ENCODE measurements at places on chromosomes 12 and 14.

DNA sequence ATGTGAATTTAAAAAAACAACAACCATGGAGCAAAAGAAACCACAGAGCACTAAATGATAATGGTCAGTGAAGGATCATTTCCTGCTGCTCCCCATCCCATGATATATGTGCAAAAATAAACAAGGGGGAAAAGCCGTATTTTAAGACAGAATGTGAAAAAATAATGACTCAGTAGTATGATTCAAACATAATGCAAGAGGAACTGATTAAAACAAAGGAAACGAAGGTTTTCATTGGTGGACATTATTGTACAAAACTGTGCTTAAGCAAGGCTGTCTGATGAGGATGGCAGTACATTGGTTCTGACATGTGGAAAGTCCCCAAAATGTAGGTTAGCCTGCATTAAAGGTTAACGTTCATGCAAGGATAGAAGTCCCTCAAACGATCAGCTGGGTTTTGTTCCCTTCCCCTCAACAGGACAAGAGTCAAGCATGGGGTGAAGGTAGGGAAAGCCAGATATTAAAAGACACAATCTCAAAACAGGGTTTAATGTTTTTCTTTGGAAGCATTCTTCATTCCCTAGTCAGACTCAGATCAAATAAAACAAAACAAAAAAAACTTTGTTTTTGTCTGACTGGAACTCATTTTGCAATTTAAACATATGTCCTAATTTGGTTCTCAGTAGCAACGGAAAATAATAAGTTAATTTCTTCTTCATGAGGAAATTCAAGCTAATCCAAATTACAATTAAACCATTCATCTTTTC, 26.3 kb upstream of the PTGDR start:
- DNase-seq: peak; percentile 31

DNA sequence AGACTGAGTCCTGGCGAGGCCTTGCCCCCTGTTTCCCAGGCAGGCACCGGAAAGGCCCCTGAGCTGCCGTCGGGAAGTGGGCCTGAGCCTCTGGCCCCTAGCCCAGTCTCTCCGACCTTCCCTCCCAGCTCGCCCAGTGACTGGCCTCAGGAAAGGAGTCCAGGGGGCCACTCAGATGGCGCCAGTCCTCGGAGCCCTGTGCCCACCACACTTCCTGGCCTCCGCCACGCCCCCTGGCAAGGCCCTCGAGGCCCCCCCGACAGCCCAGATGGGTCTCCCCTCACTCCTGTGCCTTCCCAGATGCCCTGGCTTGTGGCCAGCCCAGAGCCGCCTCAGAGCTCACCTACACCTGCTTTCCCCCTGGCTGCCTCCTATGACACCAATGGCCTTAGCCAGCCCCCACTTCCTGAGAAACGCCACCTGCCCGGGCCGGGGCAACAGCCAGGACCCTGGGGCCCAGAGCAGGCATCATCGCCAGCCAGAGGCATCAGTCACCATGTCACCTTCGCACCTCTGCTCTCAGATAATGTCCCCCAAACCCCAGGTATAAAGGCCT, 10.9 kb downstream of the TNS2 start:
- no peak for DNase-seq

- no peak for DNase-seq
Observed at GRCh38 chr14:90023176-90023896, 38.5 kb upstream of the KCNK13 start.

DNA sequence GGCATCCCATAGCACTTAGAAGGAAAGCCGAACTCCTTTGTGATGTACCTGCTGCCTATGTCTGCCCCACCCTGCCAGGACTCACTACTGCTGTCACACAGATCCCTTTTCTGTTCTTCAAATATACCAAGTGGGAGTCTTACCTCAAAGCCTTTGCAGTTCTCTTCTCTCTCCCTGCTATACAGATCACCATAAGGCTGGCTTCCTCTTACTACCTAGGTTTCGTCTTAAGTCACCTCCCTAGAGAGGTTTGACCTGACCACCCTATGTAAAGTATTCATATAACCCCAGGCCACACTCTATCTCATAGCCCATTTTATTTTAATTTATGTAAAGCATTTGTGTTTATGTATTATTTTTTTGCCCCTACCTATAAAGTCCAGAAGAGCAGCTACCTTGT, 117.6 kb downstream of the CRADD start:
- no peak for DNase-seq

- DNase-seq: no peak
Observed at GRCh38 chr12:116606397-116606796, 47.2 kb downstream of the MAP1LC3B2 start.

- DNase-seq: no peak
Observed at GRCh38 chr12:104452087-104452486, 4.7 kb upstream of the CHST11 start.

DNA sequence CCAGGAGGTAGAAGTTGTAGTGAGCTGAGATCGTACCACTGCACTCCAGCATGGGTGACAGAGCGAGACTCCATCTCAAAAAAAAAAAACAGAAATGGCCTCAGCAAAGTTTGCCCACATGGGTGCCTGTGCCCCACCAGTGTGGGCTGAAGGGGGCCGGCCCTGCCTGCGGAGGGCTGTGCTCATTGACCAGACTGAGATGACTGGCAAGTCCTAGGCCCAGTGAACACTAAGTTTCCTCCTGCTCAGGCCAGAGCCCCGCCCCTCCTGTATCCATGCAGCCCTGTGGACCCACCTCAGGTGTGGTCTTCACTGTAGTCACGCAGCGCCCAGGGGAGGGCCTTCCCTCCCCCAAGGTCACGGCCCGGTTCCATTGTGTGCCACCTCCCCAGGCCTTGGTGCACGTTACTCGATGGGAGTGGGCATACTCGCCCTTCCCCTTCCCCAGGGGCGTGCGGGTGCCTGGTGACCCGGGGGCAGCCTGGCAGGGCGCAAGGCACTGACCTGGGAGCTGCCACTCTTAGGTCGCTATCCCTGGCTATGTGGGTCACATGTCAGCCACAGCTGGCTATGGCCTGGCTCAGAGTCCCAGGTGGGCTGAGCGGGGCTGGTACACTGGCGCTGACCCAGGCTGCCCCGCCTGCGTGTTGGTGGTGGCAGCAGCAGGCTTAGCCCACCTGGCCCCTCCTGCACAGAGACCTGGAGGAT, 16.1 kb downstream of the INF2 start:
- DNase-seq: no peak

DNA sequence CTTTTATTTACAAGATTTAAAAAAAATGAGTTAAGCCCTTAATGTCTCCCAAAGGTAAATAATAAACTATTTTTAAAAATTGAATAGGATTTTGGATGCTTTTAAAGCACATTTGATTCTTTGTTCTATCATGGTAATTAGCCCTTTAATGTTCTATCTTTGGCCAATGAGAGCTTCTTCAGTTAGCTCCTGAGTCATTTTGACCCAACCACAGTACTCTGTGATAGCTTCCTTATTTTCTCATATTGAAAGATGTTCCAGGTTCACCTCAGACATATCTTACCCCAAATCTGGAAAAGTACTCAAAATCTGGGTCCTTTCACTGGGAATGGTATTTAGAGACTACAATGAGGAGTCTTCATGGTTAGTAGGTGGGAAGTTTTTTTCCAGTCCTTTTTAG, 98.0 kb downstream of the MYRFL start:
- no peak for DNase-seq

- DNase-seq: peak; percentile 30
Observed at GRCh38 chr14:102525219-102525928, 15.8 kb upstream of the ANKRD9 start.

DNA sequence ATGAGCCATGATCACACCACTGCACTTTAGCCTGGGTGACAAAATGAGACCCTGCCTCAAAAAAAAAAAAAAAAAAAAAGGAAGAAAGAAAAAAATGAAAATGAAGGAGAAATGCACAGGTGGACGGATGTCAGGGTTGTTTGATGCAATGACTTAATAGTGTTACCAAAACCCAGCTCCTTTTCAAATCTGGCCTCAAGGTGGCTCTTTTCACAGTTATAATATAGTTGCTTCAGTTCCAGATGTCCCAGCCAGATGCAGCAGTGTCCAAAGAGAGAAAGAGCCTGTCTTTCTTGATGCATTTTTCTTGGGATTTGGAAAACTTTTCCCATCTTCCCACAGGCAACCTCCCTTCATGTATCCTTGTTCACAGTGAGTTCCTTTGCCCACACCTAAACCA, 36.5 kb downstream of the KCNMB4 start:
- no peak for DNase-seq

DNA sequence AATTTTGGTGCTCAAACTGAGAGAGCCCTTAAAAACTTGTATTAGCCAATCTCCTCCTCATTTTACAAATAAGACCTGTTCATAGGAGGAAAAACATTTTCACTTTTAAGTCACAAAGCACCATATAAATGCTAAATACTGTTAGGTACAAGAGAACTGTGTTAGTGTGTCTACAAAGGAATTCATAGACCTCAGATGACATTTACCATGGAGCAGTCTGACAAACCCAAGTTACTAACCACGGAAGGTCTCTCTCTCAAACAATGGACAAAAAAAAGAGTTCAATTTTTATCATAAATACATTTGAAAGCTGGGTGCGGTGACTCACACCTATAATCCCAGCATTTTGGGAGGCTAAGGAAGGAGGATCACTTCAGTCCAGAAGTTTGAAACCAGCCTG, 10.0 kb downstream of the SBNO1 start:
- no peak for DNase-seq

DNA sequence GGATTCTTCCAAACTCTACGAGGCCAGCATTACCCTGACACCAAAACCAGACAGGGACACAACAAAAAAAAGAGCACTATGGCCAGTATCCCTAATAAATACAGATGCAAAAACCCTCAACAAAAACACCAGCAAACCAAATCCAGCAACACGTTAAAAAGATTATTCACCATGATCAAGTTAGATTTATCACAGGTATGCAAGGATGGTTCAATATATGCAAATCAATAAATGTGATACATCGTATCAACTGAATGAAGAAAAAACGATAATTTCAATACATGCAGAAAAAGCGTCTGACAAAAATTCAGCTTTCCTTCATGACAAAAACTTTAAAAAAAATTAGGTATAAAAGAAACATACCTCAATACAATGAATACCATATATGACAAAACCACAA, 99.9 kb downstream of the CEP83 start:
- no peak for DNase-seq

- no peak for DNase-seq
Observed at GRCh38 chr14:42606839-42607238, 1000.2 kb downstream of the LRFN5 start.

- no peak for DNase-seq
Observed at GRCh38 chr14:92516344-92516965, 2.9 kb downstream of the RIN3 start.

GRCh38 chr12:49805409-49805808, 22.8 kb downstream of the NCKAP5L start:
- no peak for DNase-seq

GRCh38 chr14:36270191-36270590, 50.2 kb downstream of the MBIP start:
- no peak for DNase-seq

DNA sequence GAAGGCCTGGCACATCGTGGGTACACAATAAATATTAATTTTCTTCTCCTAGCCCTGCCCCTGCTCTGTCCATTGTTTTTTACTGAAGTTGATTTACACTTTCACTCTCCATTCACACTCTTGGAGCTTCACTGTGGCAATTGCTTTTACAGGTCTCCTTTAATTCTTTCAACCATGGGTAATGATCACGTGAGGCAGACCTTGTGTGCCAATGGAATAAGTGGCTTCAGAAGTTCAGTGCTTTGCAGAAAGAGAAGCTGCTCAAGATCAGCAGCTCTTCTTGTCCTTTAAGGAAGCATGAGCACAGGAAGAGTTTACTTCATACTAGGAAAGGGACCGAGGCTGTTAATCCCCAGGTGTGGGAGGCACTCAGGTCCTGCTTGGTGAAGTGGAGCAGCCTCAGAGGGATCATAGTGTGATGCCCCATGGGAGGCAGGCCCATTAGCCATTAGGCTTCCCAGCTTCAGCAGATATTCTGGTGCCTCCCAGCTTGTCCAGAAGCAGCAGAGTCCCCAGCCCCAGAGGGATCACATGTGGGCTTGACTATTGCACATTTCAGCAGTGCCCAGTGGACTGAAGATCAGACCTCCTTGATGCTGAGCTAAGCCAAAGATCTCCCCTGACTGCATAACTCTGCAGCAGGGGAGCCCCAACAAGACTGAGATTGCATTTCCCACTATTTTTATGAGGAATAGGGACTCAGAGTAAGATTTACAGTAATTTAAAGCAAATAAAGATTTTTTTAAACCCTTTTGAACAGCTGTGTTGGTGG, 5.0 kb upstream of the SLC35F4 start:
- DNase-seq: no peak

DNA sequence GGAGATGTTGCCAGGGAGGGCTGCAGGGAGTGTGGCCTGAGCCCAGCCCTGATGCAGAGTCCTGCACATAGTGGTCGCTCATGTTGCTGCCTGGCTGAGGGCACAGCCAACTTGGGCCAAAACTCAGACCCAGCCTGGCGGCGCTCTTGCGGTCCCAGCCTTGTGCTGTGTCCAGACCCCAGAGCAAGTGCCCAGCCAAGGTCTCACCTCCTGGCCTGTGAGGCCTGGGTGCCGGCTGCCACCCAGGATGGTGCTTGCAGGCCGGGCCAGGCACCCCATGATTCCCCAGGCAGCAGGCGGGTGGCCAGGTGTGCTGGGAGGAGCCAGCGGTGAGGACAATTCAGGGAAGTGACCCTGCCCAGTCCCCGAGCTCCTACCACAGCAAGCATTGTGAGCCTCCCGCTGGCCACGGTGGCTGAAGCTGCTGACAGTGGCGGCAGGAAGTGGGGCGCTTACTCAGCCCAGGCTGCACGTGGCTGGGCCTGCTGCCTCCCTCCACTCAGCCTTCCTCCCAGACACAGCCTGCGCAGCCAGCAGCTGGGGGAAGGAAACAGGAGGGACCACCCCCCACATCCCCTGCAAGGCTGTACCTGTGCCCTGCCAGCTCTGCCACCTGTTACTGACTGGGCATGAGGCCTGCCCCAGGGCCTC, 17.7 kb upstream of the PGF start:
- DNase-seq: peak; percentile 74

DNA sequence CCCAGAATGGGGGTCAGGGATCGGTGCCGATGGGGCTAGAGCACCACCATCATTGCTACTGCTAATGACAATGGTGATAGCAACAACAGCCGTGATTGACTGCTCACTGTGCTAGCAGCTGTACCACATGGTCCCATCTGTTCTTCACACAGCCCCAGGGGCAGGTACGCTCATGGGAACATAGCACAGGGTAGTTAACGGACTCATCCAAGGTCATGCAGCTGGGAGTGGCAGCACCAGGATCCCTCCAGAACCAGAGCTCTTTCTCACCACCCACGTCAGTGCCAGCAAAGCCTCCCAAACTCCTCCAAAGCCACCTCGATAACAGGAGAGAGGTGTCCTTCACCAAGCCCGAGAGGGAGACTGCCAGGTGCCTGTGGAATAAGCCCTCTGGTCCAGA, 11.2 kb upstream of the DYNC1H1 start:
- DNase-seq: no peak

GRCh38 chr12:22518998-22519397, 25.3 kb downstream of the C2CD5 start:
- DNase-seq: no peak

DNA sequence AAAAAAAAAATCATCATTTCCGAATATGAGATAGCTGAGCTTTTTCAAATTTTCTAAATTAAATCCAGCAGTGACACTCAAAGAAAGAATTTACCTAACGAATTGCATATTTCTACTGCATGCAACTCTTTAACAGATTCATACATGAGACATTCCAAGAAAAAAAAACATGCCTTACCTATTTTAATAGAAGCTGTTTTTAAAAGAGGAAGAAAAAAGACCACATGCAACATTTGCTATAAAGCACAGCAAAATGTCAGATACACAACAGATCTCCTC, 18.5 kb downstream of the CORO1C start:
- DNase-seq: no peak

- DNase-seq: no peak
Observed at GRCh38 chr14:23621204-23621931, 14.8 kb upstream of the DHRS2 start.

Data from dermis microvascular lymphatic vessel endothelial cell (primary cell).